ENCODE measurements at places on chromosomes 13 and 19. TPM values are rescaled to one million over a fixed set of nuclear protein-coding genes. Genes with fewer than 3 reads are reported as not detected.

PPP6R1 gene
- 57.1 TPM for total RNA-seq

GTF3A gene
- total RNA-seq = 188 TPM

IGFL2 gene
- not detected for total RNA-seq

ATP1A3 gene
- 0.19 TPM for total RNA-seq

OR7E24 gene
- not detected for total RNA-seq

Data from LHCN-M2 (cell line).